ENCODE measurements at places on chromosomes 3 and 15.
A peak's percentile ranks its signal among the peaks of the same experiment; 100 is the strongest.

- DNase-seq = no peak
- no peaks in the 10 kb centered on the region for H3K4me1 ChIP-seq
- H3K27ac ChIP-seq = no peak overlapping the region
- no peak overlapping the region for H3K4me3 ChIP-seq
- H3K36me3 ChIP-seq = no peaks in the 10 kb centered on the region
- H3K27me3 ChIP-seq = no peaks in the 10 kb centered on the region
Measured at GRCh38 chr3:155325263-155325835, 31.9 kb upstream of the STRIT1 start.

GRCh38 chr15:29799859-29800258 lies 22.4 kb downstream of the TJP1 start:
- no peaks in the 10 kb centered on the region for H3K27me3 ChIP-seq
- no peak overlapping the region for H3K27ac ChIP-seq
- H3K36me3 ChIP-seq = no peaks in the 10 kb centered on the region
- no peak for DNase-seq
- H3K4me1 ChIP-seq = peaks cover 35% of the 10 kb centered on the region
- no peak overlapping the region for H3K4me3 ChIP-seq

DNA sequence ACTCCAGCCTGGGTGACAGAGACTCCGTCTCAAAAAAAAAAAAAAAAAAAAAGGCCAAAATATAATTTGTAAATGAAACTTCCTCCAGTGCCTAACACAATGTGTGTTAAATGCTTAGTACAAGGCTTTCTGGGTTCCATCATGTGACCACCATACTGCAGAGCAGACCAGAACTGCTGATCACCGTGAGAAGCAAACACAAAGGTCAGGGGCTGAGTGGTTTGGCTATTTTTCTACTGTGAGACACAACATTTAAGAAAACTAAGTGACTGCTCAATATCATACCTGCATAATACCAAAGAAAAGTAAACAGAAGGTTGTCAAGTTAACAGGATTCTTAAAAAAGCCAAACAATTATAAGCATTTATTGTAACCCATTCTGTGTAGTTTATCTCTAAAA lies 13.2 kb downstream of the ABCC5 start:
- H3K4me1 ChIP-seq = peaks cover 27% of the 10 kb centered on the region
- peaks cover 3% of the 10 kb centered on the region for H3K36me3 ChIP-seq
- H3K27me3 ChIP-seq = no peaks in the 10 kb centered on the region
- H3K27ac ChIP-seq = no peak overlapping the region
- DNase-seq = no peak
- H3K4me3 ChIP-seq = no peak overlapping the region

- DNase-seq = no peak
- no peak overlapping the region for H3K4me3 ChIP-seq
- H3K27me3 ChIP-seq = no peaks in the 10 kb centered on the region
Measured at GRCh38 chr3:116512281-116512680, 67.0 kb upstream of the LSAMP start.

GRCh38 chr3:14151471-14152083 lies 26.7 kb downstream of the TMEM43 start:
- DNase-seq = peak; percentile 65
- H3K4me3 ChIP-seq = no peak overlapping the region
- no peak overlapping the region for H3K27ac ChIP-seq
- H3K36me3 ChIP-seq = peaks cover 44% of the 10 kb centered on the region
